ENCODE measurements at places on chromosomes 7 and 10.

GRCh38 chr10:3407208-3407607 is 234.6 kb upstream of the PITRM1 start:
- DNase-seq: no peak

DNA sequence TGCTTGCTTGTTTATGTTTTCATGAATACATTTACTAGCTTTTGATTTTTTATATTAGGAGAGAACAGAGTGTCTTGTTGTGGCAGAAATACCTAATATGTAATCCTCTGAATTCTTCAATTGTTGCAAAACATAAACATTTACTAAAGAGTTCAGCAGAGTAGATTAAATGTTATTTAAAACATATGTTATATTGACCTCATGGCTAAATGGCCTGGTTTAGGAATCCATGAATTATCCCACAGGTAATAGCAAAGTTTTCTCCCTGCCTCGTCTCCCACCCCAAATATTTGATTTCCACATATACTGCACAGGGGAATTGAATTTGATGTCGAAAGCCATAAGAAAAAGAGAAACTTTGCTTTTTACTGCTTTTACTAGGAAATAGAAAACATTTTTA is 111.8 kb downstream of the ADK start:
- no peak for DNase-seq

- DNase-seq: no peak
Measured at GRCh38 chr7:128155100-128155740, 85.9 kb upstream of the LEP start.

- DNase-seq: no peak
Measured at GRCh38 chr10:86262688-86263181, 103.9 kb downstream of the GRID1 start.

DNA sequence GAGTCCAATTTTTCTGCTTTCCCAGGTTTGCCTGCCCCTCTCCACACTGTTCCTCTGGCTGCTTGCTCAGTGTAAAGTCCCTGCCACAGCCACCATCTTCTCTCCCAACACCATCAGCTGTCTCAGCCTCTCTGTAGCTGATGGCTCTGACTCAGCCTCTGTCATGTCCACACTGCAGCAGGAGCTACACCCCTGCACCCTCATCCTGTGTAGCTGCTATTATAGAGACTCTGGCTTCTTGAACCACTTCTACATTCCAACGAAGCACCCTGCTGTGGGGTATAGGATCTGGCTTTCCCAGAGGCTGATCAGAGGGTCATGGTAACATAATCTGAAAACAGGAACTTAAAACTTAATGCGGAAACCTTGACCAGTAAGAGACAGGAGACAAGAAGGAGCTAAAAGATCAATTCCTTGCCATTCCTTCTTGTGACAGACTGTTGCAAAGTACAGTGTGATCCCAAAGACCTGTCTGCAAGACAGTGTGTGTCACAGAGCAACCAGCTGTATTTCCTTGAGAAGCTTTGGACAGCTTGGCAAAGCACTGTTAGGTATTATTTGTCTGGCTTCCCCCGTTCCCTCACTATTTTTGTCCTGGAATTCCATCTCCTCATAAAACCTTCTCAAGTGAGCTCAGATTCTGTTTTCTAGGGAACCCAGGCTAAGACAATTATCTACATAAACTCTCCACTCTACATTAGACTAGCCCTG is 42.3 kb downstream of the NRCAM start:
- no peak for DNase-seq

DNA sequence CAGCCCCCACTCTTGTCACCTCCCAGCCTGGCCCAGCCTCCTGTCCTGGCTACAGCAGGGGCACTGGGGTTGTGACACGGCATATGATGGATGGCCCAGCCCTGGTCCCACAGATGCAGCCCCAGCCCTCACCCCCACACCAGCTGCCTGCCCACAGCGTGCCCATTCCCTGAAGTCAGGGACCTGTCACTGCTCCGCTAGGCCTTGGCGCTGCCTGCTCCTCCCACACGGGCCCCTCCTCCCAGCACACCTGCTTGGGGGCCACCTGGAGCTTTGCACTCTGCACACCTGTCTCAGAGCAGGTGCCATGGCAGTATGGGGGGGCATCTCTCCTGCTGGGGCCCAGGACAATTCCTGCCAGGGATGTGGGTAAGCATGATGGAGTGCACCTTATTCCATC is 3.5 kb downstream of the GCK start:
- no peak for DNase-seq

GRCh38 chr7:137242616-137243015 is 100.9 kb downstream of the PTN start:
- no peak for DNase-seq

GRCh38 chr7:76191783-76192240 is 9.9 kb upstream of the SRRM3 start:
- DNase-seq: peak; percentile 45

Measured in urothelium cell line (cell line).